ENCODE measurements at places on chromosomes 7 and 10. TPM values are rescaled to one million over a fixed set of nuclear protein-coding genes. Genes with fewer than 3 reads are reported as not detected.
A peak's percentile ranks its signal among the peaks of the same experiment; 100 is the strongest.

GRCh38 chr10:120732067-120732466 is 119.1 kb upstream of the WDR11 start:
- peak; percentile 57 for DNase-seq

- DNase-seq: peak; percentile 38
Measured at GRCh38 chr7:39353615-39354376, 212.4 kb upstream of the YAE1 start.

- DNase-seq: no peak
Measured at GRCh38 chr10:22742678-22743077, 28.3 kb upstream of the PIP4K2A start.

DNA sequence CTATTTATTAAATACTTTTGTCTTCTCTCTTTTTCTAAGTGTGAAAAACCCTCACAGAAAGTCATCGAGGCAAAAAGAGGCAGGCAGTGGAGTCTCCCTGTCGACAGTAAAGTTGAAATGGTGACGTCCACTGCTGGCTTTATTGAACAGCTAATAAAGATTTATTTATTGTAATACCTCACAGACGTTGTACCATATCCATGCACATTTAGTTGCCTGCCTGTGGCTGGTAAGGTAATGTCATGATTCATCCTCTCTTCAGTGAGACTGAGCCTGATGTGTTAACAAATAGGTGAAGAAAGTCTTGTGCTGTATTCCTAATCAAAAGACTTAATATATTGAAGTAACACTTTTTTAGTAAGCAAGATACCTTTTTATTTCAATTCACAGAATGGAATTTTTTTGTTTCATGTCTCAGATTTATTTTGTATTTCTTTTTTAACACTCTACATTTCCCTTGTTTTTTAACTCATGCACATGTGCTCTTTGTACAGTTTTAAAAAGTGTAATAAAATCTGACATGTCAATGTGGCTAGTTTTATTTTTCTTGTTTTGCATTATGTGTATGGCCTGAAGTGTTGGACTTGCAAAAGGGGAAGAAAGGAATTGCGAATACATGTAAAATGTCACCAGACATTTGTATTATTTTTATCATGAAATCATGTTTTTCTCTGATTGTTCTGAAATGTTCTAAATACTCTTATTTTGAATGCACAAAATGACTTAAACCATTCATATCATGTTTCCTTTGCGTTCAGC is 43.4 kb downstream of the TARP start:
- no peak for DNase-seq

- DNase-seq: peak; percentile 25
Measured at GRCh38 chr7:101936611-101937231, 119.3 kb downstream of the CUX1 start.

DNA sequence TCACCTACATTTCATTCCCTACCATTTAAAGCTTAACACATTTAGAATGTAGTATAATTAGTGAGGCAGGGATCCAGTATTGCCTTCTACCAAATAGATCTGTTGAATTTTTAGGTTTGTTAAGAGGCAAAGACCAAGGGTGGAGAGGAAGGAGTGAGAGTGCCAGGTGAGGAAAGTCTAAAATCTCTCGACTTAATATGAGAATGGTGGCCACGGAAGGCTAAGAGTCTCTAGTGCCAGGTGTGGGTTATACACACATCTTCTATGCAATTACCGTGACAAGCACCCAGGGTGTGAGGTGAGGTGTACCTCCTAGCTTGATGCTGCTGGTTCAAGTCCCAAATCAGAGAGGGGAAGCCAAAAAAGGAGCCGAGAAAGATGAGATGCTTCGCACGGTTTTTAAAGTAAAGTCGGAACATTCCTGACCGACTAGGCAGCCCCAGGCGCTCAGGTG is 439 bp downstream of the IQUB start:
- DNase-seq: no peak

GRCh38 chr10:129854796-129855705 is 109.0 kb downstream of the EBF3 start:
- no peak for DNase-seq

- DNase-seq: no peak
Measured at GRCh38 chr7:110017405-110017804, 1073.5 kb upstream of the LRRN3 start.

GRCh38 chr10:24456322-24456721 is 247.4 kb downstream of the KIAA1217 start:
- DNase-seq: no peak

GRCh38 chr7:66403564-66403963 is 198.4 kb downstream of the TPST1 start:
- DNase-seq: no peak

DNA sequence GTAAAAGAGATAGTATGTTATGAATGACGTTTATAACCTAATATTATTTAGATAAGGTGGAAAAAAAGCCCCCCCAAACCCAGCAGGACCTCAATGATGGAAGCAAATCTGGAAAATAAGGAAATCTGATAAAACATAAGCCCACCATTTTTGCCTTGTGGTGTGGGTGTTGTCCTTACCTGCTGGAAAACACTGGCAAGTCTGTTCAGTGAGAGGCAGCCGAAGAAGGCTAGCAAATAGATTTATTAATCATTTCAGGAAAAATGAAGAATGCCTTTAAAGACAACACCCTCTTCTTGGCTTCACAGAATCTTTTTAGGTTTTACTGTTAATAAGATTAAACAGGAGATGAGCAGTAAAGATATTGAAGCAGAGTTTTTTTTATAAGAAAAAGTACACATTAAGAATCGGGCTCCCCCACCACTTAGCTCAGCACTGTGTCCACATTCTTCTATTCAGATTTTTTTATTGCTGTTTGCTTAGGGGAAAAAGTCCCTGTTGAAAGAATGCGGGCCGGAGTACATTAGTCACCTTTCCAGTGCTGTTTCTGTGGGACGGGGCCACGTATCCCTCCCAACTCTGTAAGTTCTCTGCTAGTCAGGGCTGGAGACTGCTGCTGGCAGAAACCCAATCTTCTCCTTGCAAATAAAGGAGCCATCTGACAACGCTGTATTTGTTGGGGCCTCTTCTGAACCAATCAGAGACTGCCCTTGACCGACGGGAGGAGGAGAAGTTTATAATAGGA is 104.1 kb downstream of the EVX1 start:
- DNase-seq: peak; percentile 97

DNA sequence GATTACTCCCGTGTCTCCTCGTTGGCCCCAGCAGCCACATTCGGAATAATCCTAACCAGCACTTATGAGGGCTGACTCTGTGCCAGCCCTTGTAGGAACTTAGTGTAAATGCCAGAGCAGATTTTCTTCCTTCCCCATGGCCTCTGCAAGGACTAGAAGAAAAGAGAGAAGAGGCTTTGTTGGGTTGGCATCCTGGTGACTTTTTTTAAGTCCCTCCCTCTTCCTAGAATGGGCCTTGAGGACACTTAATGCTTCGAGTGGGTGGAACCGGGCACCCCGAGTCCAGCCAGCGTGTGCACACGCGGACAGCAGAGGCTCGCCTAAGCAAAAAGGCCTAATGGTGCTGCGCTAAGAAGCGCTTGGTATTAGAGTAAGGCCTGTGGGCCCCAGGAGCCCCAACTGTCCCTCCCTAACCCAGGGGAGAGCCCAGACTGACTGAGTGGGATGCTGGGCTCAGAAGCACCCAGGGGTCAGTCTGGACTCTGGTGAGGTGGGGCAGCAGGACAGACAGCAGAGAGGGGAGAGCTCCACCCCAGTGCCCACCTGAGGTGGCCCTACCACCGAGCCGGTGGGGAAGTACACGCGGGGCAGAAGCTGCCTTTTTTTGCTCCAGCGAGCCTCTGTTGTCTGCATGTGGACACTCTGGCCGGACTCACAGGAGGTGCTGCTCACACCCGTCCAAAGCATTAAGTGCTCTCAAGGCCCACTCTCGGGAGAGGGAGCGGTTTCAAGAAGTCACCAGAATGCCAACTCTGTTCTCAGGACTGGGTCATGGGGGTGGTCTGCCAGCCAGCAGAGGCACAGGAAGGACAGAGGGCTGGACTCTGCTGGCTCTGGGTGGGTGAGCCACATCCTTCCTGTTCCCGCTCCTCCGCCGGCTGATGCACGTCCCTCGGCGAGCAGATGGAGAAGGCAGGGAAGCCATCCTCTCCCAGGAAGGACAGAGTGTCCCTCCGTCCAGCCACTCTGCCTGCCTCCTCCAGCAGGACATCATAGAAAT is 12.5 kb downstream of the ITPRIP start:
- DNase-seq: no peak

DNA sequence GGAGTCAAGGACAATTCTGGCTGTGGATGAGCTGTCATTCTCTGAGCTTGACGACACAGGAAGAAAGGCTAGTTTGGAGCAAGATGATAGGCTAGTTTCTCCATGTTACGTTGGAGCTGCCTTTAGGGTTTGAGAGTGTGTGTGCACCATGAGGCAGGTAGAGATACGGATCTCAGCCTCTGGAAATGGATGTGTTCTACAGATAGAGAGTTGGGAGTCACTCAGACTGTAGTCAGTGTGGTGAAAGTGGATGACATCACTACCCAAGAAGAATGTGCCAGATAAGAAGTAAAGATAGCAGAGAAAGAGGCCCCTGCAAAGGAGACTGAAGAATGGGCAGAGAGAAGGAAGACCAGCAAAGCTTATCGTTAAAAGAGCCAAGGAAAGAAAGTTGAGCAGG is 42.4 kb downstream of the PNLIPRP3 start:
- no peak for DNase-seq

- no peak for DNase-seq
Measured at GRCh38 chr10:78706256-78706655, 362.5 kb upstream of the ZMIZ1 start.

DNA sequence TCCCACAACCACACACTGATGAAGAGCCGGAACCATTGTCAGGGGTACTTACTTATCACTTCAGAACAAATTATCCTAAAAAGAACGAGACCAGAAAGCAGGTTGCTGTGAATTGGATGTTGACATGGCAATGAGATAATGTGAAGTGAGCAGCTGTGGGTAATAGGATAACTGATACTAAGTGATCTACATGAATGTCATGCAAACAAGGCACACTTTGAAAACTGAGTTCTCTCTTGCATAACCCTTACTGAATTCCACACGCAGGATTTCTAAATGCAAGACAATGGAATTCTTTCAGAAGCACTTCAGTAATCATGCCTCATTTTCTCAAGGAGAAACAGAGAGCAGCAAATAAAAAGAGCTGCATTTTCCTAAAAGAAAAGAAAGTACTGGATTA is 242.5 kb upstream of the TMEM229A start:
- no peak for DNase-seq

DNA sequence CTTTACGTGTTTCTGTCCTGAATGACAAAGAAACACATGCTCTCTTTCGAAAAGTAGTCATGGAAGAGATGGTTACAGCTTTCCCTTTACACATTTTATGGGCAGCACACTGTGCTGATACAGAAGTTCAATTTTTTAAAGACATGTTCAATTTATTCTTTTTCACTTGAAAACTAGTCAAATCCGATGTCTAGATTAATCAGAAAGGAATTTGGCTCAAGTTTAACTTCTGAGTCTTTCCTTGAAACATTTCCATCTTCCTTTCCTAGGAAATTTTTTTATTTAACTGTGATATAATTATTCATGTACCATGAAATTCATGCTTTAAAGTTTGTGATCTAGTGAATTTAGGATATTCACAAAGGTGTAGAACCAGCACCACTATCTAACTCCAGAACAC is 360.1 kb downstream of the TNS3 start:
- DNase-seq: no peak

DNA sequence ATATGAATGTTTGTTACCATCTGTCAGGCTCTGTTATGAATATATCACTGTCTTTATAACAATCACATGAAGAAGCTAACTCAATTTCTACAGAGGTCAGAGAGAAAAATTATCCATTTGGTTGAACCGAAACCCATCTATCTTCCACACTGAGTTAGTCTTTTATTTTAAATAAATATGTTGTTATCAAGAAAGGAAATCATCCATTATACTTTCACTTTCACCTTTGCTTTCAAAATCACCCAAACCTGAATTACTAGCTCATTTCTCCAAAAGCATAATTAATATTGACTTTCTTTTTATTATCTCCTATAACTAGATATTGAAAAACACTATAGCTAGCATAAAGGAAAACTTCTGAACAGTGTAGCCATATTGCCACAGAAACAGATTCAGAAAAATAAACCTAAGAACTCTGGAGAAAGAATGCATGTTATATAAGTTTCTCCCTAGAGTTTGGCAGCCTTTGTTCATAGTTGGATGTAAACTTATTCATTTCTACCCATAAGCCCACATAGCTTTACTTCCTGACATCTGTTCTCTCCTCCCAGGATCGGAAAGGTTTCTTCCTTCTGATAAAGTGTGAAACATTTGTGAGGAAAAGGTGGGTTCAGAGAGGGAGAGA is 66.0 kb downstream of the NPSR1 start:
- no peak for DNase-seq

DNA sequence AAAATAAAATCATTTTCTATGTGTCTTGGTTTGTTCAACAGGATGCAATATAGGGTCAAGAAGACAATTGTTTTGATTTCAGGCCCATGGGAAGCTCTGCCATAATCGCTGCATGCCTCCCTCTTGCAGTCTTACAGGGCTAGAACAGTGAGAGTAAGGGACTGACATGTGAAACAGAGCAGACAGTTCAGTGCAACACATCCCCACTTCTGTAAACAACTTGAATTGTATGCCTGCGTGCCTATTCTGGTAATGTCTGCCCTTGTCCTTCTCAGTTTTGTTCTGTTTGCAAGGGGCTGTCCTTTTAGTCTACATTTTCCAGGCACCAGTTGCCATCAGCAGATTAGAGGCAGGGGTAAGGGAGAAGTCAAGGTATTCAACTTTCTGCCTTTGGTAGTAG is 34.8 kb upstream of the GPR37 start:
- no peak for DNase-seq

DNA sequence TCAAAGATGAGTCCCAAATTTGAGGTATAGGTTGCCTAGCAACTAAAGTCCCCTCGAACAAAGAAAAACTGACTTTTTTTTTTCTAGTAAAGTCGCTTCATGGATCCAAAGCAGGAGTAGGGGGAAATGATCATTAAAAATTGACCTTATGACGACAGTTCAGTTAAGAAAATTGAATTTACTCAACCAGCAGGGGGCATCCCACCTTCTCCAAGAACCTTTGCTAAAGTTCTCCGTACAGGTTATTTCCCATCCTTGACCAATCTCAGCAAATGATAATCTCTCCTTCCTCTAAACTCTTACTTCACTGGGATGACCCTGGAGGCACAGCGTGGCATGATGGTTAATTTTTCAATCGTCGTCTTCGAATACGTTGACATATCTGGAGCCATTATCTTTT is 228.3 kb downstream of the CALN1 start:
- DNase-seq: peak; percentile 44

- no peak for DNase-seq
Measured at GRCh38 chr7:113010377-113010776, 76.2 kb downstream of the GPR85 start.

The ATRNL1 gene
- not detected for total RNA-seq

The ZNF107 gene
- 1.4 TPM for total RNA-seq

The ITGB8 gene
- total RNA-seq: 25.4 TPM

The AKR1C4 gene
- total RNA-seq: 0.29 TPM

The SPDYE2B gene
- not detected for total RNA-seq

The ASIC3 gene
- total RNA-seq: 2.2 TPM

The WAPL gene
- total RNA-seq: 20.8 TPM

The HECW1 gene
- not detected for total RNA-seq

The KLF14 gene
- not detected for total RNA-seq

The FAM25A gene
- not detected for total RNA-seq

The MMP21 gene
- not detected for total RNA-seq

The OR2A1 gene
- not detected for total RNA-seq

The FIS1 gene
- total RNA-seq: 384 TPM

The ETV1 gene
- 2.4 TPM for total RNA-seq

Data from HT-29 (cell line).